ENCODE measurements at places on chromosomes 7 and 10.
A peak's percentile ranks its signal among the peaks of the same experiment; 100 is the strongest.

DNA sequence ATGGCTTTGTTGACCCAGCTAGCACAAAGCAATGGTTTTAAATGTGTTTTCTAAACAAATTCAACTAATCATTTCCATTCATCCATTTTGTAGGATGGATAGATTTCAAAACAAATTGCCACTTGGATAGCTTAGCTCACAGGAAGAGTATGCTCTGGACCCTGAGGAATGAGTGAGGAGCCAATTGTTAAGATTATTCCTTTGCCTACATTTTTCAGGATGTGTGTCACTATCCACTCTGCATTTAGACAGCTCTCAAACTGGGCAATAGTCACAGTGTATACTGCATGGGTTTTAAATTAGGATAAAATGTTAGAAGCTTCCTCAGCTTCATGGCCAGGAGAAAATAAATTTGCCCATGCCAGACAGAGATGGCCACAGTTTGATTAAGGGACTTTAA lies 605.6 kb upstream of the TEX47 start:
- DNase-seq = no peak

DNA sequence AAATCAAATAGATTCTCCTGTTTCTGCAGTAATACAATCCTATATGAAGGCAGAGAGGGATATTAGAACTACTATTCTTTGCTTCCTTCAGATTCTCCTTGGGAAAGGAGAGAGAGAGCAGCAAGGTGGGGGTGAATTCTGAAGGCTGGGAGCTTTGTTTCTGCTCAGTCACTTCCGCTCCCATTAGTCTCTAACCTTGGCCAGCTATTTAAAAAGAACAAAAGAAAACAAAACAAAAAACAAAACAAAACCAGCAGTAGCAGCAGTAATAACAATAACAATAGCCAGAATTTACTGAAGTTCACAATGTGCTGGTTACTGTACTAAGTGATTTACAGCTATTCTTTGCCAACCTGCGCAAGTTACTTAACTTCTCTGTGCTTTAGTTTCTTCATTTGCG lies 9.9 kb downstream of the GPR85 start:
- DNase-seq = no peak

DNA sequence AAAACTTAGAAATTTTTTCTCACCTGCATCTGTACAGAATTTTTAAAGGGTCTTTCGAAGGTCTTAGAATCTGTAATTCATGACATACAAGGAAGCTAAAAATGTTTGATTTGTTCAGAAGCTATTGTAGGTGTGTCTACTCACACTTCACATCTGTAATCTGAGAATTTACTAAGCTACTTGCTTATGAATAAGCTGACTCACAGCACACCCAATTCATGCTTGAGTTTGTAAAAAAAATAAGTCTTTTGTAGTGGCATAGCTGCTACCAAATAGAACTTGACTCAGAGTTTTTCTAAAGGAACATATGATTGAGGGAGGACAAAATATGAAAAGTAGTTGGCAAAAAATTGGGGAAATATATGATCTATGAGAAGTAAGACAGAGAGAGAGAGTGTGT lies 12.7 kb upstream of the AGR2 start:
- DNase-seq = no peak

DNA sequence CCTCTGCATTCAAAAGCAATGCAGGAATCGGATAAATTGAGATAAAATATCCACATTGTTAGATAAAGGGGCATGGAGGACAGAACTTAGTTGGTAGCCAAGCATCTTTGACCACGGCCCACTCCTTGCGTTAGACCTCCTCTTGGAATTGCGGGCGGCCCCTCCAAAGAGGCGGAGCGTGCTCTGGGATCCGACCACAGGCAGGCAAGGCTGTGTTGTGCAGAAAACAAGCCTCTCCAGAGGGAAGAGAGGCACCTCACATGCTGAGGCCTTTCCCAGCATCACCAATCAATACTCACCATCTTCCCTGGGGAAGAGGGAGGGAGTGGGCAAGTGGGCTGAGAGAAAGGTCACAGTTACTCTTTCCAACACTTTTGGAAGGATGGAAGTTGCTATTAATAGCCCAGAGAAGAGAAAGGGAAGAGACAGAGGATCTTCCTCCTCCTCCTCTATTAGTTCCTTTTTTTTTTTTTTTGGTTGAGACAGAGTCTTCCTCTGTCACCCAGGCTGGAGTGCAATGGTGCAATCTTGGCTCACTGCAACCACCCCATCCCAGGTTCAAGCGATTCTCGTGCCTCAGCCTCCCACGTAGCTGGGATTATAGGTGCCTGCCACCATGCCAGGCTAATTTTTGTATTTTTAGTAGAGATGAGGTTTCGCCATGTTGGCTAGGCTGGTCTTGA lies 49.7 kb upstream of the NRF1 start:
- no peak for DNase-seq

DNA sequence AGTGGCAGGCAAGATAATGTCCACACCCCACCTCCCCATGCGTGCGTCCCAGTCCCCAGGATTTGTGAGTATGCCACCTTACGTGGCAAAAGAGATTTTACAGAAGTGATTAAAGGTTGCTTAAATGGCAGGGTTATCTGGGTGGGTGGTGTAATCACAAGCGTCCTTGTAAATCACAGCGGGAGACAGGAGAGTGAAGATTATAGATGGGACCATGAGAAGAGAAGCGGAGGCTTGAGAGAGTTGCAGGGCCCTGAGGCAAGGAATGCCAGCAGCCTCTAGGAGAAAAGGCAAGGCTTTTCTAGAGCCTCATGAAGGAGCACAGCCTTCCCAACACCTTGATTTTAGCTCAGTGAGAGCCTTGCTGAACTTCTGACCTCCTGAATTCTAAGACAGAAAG lies 10.2 kb downstream of the ZRANB1 start:
- no peak for DNase-seq

DNA sequence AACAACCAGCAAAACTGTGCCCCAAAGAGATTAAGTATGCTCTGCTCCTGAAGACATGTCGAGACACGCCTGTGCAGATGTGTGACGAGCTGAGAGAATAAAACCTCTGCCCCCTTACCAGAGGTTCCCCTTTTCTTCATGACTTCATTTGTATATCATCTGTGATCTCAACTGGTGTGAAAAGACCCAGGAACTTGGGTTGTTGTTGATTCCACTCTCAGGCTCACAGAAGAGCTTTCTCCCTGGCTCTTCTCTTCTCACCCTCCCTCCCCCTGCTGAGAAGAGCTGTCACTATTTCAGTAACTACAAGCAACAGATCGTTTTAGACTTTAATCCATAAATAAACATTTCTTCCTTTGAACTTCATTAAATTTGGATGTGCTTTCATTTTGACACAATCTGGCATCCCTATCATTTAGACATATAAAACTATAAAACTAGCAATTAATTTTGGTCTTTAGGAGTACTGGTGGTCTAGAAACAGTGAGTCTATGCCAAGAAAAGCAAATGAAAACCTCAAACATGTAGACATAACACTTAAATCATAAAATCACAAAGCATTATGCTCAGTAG lies 179.3 kb upstream of the FZD8 start:
- no peak for DNase-seq

DNA sequence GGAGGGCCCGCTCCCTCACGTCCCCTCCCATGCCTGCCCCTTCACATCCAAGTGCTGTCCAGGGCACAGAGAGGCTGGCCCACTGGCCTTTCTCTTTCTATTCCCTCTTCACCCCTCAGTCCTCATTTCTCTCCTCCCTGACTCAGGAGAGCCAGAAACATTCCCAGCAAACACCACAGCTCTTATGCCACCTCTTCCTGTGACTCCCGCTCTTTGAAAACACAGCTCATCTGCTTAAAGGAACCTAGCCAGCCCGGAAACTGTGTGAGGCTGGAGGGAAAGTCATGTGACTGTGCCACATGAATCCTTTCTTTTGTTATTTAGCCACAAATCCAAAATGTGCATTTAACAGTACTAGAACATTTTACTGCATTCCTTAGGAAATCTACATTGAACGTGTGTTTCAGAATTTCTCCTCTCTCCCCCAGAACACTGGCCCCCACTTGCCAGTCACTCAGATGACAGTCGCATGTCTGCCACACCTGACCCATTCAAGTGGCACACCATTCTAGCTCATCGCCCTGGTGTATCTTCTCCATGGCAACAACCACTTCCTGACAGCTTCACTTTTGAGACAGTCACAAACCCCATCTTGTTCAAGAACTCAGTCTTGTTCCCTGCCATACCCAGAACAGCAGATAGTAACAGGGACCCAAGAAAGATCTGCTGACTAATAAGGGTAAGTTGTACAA lies 42.8 kb downstream of the GRB10 start:
- no peak for DNase-seq

- no peak for DNase-seq
Measured at GRCh38 chr10:69576334-69577011, 3.3 kb upstream of the NEUROG3 start.

DNA sequence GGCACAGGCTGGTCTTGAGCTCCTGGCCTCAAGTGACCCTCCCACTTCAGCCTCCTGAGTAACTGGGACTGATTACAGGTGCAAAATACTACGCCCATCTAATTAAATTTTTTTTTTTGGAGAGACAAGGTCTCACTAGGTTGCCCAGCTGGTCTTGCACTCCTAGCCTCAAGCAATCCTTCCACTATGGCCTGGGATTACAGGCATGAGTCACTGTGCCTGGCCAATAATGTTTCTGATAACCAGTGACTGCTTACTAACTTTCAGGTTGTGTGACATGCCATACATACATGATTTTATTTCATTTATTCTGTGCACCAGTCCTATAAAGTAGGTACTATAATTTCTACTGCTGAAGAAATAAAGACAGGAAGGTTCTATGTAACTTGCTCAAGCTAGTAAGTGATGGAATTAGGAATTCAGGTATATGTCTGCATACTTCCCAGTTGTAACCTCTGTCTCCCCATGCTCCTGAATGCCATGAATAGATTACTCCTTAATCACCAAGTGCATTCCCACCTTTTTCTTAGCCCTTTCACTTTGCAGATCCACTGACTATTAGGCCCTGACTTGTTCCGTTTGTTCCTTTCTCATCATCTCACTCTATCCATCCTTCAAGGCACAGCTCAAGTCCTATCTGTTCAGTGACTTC lies 28.1 kb downstream of the MCU start:
- no peak for DNase-seq

- no peak for DNase-seq
Measured at GRCh38 chr7:70301673-70302185, 703.5 kb downstream of the AUTS2 start.

- DNase-seq = no peak
Measured at GRCh38 chr7:47582764-47583738, 1.1 kb upstream of the TNS3 start.

GRCh38 chr7:37247861-37248260 lies 200.8 kb downstream of the ELMO1 start:
- no peak for DNase-seq

- DNase-seq = no peak
Measured at GRCh38 chr10:659688-660141, 29.8 kb downstream of the DIP2C start.

GRCh38 chr7:122161628-122162027 lies 17.6 kb upstream of the AASS start:
- no peak for DNase-seq

DNA sequence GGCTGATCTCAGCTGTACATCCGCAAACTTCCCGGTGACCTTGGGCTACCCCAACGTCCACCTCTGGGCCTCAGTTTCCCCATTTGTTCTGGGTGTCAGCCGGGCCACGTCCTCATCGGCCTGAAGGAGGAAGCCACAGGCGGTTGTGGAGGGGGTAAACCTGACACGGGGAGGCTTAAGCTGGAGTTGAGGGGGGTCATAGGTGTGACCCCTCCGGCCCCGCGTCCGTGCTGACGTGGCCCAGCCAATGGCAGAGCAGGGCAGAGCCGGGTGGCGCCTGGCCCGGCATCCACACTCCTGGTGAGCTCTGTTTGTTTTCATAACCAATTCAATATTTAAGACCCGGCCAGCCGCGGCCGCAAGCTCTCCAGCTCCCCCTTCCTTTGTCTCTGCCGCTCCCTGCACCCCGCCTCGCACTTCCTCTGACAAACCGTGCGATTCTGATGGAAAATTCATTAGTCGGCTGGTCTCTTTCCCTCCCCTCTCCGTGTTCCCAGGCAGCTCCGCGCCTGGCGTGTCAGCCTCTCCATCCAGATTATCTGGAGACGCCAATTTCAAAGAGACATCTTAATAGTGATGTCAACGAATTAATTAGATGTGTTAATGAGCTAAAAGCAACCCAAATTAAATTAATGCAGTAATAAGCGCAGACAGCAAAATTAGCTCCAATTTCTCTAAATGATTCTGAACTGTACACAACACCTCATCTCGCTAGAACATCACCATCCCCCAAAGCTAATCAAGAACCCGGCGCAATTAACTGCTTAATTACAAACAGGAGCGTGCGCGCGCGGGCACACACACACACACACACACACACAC lies 55.4 kb downstream of the MICALL2 start:
- DNase-seq = peak; percentile 19
